ENCODE measurements at places on chromosomes 2 and 18.

GRCh38 chr18:5611221-5611620 lies 67.4 kb upstream of the EPB41L3 start:
- no peak for DNase-seq

GRCh38 chr2:105738658-105739241 lies 6.0 kb upstream of the NCK2 start:
- DNase-seq, result no peak

- no peak for DNase-seq
These were observed 424.0 kb downstream of the RND3 start for GRCh38 chr2:150063432-150063889.

- DNase-seq, result peak; percentile 38
These were observed 14.3 kb downstream of the COPS7B start for GRCh38 chr2:231800493-231801091.

Data from T-helper 1 cell (primary cell).